ENCODE measurements at places on chromosomes 7 and 10.

DNA sequence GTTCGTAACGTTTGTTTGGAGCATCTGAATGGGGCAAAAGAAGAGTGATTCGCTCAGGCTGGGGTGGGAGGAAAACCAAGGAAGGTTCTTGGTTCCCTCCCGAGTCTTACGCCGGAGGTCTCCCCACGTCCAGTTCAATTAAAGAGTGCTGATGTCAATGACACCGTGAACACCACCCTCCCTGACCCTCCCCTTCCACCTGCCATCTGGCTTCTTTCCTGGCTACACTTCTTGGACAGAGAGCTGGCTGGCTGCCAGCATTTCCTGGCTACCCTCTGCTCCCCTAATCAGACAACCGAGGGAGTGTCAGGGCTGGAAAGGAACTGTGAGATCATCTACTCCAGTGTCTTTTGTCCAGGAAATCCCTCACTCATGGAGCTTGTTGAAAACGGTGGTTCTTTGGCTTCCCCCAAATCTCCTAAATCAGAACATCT is 24.1 kb upstream of the FFAR4 start:
- no peak for DNase-seq

DNA sequence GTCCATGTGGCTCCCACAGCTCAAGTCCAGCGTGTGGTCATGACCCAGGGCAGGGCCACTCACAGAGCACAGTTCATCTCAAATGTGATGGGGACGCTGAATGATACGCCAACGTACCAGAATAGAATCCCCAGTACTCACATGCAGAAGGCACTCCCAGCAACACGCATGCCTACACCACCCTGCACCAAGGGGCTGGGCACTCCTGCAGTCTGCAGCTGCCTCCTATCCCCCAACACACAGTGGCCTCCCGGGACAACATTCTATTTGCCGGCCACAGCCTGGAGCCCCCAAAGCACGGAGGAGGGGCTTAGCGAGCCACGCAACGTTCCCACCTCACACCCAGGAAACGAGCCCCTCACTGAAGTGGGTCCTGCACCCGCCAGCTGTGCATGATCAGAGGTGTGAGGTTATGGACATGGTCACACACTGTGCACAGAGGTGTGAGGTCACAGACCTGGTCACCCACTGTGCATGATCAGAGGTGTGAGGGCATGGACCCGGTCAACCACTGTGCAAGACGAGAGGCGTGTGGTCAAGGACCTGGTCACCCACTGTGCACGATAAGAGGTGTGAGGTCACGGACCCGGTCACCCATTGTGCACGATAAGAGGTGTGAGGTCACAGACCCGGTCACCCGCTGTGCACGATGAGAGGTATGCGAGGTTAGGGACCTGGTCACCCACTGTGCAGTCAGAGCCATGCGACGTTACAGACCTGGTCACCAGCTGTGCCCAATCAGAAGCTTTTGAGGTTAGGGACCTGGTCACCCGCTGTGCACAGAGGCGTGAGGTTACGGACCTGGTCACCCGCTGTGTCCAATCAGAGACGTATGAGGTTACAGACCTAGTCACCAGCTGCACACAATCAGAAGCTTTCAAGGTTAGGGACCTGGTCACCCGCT is 182.8 kb downstream of the DIP2C start:
- no peak for DNase-seq

- DNase-seq: no peak
These were observed 51.2 kb upstream of the LSM8 start for GRCh38 chr7:118132764-118133163.

DNA sequence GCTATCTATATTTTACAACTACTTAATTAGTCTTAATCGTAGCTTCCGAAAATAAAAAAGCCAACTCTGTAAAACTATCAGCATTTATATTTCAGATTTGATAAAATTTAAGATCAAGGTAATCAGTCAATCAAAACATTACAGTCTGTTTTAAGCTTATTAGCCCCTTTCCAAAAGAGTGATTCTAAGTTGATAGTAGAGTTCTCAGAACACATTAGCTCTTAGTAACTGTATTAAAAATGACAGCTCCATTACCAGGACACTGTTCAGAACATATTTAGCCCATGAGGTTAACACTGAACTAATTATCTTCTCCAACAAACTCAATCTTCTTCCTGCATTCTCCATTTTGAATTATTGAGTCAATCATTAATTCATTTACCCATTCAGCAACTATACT is 110.3 kb upstream of the PALS2 start:
- no peak for DNase-seq

DNA sequence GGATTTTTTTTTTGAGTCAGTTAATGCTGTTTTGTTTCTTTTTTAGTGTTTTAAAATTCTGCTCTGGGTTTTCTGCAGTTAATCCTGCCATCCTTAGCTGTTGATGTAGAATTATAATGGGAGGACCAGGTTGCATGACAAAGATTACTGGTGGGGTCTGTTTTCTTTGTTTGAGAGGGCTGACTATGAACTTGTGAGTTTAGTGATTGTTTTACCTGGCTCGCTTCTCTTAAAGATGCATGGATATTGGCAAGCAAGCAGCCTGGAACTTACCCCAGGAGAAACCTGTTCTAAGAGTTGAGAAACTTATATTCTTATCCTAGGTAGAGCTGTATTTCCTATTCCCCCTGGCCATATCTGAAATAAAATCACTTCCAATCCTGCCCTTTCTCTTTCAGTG is 727.8 kb downstream of the GRM8 start:
- DNase-seq: no peak
